Femur (tissue), 1 donor: ENCODE measurements at places on chromosomes 5 and 9.
A peak's percentile ranks its signal among the peaks of the same experiment; 100 is the strongest.

- DNase-seq: no peak
Observed at GRCh38 chr5:124823380-124823779, 76.9 kb upstream of the ZNF608 start.

- no peak for DNase-seq
Observed at GRCh38 chr9:116547729-116548426, 139.2 kb upstream of the TRIM32 start.

DNA sequence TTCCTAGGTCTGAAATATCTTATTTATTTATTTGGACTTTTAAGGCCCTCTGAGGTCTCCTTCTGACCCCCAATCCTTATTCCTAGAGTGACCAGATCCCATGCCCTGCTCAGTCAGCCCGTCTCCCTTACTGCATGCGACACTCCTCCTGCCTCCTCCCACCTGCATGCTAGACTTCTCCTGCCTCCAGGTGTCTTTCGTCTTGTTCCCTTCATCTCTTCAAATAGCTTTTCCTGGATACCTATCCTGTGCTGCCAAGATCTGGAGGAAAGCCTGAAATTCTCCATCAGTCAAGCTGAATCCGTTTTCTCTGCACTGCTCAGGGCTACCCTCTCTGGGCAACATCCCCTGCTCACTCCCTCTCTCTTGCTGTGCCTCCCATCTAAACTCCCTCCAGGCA lies 81.0 kb downstream of the PRDM6 start:
- no peak for DNase-seq

- DNase-seq: peak; percentile 94
Observed at GRCh38 chr5:176837707-176838115, 27.4 kb downstream of the UNC5A start.

DNA sequence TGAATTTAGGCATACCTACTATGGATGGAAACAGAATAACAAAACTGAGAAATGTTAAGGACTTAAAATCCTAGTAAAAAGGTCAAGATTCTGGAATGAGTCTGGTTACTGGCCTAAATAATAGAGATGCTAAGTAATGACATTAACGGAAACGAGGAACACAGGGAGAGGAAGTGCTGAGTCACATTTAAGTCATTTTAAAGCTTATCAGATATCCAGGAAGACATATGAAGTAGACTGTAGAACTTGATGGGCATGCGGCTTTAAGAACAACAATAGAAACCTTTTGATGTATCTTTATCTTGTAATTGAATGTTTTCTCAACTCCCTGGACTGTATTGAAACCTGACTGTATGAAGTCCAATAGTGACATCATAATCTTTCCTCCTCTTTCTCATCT lies 1251.4 kb upstream of the CDH6 start:
- no peak for DNase-seq

DNA sequence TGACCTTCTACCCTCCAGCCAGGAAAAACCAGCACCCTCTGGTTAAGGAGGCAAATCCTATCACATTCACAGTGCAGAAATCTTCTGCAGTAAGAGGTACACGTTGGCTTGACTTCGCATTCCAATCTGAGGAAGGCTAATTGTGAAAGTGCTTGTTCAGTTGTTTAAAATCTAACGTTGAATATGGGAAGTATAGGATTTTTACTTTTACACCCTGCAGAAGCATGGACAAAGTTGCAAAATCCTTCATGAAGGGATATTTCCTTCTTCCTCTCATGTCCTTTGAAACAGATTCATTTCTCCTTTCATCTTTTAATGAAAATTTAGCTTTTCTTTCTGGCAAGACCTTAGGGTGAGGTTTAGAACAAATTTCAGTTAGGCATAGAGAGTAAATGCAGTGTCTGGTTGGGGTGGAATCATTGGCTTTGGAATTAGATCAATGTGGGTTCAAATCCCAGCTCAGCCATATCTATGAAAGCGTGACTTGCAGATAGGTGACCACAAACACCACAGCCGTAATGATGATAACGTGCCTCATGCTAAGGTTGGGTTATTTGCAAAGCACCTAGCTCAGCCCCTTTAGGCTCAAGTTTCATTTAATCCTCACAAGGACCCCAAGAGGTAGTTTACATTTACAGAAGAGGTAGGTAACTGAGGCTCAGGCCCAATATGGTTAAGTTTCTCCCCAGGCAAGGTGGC lies 42.2 kb upstream of the C5orf58 start:
- no peak for DNase-seq

GRCh38 chr9:113650207-113651131 lies 186.9 kb downstream of the RGS3 start:
- DNase-seq: peak; percentile 45

- DNase-seq: no peak
Observed at GRCh38 chr9:10238087-10238486, 374.7 kb downstream of the PTPRD start.

- no peak for DNase-seq
Observed at GRCh38 chr9:117546894-117547678, 132.2 kb upstream of the ASTN2 start.

DNA sequence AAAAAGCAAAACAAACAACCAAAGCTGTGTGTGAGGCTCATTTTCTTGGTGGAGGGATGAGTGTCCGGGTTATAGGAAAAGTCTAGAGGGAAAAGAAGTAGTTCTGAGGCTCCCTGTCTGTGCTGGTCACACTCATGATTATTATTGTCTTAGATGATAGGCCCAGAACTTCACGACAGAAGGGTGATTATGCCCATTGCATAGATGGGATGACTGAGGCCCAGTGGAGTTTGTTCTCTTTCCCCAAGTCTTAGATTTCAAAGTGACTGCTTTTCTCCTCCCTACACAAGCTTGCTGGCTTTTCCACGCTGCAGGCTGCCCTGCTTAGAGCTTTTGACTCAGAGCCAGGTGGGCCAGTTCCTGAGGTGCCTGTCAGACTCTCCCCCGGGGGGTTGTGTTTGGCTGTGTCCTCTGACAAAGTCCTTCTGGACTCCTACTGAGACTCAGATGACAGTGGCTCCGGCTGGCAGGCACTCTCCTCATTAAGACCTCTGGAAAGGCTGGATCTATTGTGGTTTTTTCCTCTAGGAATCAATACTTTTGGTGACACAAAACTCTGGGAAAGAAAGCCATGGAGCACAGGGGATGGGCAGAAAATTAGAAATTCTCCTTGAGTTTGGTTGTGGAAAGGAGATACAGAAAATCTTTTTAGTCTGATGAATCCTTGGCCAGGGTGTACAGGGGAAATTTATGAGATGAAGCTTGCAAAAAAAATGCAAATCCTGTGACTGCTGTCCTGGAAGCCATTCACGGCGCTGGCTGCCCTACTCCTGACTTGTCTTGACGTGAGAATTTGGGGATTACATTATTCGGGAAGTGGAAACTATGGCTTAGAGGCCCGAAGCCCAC lies 120.9 kb downstream of the NSG2 start:
- DNase-seq: peak; percentile 69

GRCh38 chr5:79025054-79025472 lies 40.0 kb upstream of the ARSB start:
- DNase-seq: peak; percentile 78

GRCh38 chr5:39941416-39941815 lies 516.6 kb upstream of the DAB2 start:
- DNase-seq: no peak

- no peak for DNase-seq
Observed at GRCh38 chr9:126160067-126160853, 166.4 kb upstream of the MVB12B start.

GRCh38 chr9:92760494-92760893 lies 4.1 kb downstream of the BICD2 start:
- no peak for DNase-seq

DNA sequence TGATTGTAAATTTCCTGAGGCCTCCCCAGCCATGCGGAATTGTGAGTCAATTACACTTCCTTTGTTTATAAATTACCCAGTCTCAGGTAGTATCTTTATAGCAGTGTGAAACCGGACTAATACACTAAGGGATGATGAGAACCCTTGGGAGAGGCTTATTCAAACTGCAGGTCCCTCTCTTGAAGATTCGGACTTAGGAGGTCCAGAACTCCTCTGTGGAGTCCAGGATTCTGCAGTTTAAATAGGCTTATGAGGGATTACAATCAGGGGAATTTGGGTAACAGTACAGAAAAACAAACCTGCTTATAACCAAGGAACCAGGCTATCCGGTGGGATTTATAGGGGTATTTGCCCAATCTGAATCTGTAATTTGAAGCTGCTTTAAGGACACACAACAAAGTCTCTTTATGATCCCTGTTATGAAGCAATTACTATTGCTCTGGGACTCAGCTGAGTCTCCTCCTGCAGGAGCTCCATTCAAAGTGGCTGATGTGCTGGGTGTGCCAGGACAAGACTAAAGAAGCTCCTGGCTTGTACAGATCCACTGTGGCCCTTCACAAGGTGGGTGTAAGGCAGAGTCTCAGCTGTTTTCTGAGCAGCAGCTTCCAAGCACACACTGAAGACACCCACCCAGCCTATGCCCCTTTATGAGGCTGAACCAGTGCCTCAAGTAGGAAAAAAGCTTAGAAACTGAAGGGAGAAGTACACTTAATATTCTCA lies 41.8 kb upstream of the LHFPL2 start:
- DNase-seq: no peak

GRCh38 chr9:129273136-129273895 lies 95.3 kb upstream of the IER5L start:
- no peak for DNase-seq

DNA sequence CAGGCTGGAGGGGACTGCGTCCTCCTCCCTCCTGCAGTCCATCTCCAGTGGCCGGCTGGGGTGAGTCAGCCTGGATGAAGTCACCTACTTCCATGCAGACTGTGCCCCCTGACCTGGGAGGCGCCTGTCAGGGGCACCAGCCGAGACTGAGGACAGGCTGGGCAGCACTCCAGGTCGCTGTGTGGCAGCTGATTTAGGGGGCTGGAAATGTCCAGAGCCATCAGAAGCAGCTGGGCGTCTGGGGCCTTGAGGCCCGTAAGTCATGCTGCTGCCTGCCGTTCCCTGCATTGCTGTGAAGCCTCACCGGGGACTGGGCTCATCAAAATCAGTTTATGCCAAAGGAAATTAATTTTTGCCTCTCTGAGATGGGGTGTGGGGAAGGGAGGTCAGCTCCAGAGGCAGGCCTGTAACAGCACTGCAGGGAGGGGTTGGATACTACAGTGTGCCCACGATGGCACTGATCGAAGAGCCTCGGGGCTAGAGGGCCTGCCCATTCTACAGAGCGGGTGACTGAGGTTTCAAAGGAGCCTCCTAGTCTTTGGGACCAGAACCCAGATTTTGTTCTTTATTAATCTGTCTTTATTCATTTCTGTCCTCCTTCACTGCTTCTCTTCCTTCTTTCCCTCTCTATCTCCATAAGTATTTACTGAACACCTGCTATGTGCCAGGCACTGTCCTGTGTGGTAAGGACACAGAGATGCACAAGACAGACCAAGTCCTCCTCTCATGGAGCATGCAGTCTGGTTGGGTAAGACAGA lies 70.4 kb upstream of the PSD2 start:
- DNase-seq: peak; percentile 79

DNA sequence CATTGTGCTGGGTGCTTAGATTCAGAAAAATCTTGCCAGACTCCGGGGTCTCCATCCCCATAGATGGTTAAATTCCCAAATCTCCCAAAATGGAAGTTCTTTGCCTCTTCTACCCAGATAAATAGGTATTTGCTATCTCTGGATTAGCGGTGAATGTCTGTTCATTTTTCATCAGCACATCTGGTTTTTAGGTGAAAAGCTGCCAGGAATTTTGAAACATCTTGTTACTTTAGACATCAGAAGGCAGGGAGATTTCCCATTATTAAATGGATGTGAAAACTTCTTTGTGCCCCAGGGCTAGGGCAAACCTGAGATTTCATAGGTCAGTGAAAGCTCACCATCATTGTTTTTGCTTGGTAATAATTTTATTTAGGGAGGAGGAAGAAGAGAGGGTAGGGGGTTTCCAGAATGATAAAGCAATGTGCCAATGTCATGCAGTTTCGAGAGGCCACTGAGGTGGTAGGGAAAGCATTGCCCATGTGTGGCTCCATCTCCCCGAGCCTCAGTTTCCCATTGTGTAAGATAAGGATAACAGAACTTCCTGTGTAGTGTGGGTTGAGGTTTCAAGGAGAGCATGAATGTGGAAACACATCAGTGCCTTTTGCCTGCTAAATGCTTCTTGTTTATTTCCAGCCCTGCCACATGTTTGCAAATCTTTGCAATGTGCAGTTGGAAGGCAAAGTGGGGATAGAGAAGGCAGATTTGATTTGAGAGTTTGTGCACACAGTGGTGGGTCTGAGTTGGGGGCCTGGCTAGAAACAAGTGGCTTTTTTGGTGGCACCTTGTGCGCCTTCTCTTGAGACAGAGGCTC lies 147.2 kb upstream of the KLF4 start:
- DNase-seq: no peak
